RWPE1 (cell line): ENCODE measurements at places on chromosomes 2 and 18.

DNA sequence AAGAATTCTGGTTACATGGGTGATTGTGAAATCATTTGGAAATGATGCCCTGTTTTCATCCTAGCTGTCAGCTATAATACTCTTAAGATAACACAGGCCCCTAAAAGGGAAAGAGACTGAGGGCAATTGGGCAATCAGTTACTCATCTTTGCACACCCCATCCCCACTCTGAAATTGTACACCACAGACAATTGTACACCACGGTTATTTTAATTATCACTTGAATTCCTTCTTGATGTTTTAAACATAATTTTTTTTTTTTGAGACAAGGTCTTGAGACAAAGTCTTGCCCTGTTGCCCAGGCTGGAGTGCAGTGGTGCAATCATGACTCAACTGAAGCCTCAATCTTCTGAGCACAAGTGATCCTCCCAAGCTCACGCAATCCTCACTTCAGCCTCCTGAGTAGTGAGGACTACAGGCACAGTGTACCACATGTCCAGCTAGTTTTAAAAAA is 862.4 kb upstream of the ACVR2A start:
- DNase-seq = peak; percentile 67

DNA sequence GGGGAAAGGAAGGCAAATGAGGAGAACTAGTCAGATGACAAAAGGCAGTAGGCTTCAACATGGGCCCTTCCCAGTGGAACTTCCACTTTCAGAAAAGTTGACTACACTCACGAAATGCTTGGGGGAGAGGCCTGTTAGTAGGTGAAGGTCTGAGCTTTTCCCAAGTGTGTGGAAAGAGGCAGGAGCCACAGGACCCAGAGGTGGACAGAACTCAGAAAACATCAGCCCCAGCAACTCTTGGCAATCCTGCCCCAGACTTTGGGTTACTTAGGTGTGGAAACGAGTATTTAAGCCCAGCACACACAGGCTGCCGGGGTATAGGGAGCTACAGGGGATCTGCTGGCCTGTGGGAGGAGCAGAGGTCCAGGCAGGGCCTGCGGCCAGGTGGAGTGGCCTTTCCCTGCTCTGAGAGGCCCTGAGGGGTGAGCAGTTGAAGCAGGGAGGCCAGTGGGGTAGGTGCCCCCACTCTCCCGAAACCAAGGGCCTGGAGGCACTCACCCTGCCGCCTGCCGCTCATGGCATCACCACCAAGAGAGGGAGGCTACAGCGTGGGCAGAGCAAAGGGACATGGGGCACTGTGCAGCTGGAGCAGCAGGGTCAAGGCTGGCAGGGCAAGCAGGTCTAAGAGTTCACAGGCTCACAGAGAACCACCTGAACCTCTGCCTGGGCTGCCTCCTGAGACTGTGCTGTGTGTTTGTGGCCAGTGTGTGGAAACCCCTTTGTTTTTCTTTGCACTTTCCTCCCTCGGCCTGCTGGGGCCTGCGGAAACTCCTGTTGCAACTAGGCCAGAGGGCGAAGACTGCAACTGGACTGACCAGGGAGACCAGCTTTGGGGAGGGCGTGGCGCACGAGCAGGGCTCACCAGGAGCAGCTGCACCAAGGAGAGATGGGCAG is 130.7 kb upstream of the SERTAD2 start:
- DNase-seq = no peak

- DNase-seq = no peak
These were observed 351.7 kb upstream of the SPHKAP start for GRCh38 chr2:228533156-228533555.

DNA sequence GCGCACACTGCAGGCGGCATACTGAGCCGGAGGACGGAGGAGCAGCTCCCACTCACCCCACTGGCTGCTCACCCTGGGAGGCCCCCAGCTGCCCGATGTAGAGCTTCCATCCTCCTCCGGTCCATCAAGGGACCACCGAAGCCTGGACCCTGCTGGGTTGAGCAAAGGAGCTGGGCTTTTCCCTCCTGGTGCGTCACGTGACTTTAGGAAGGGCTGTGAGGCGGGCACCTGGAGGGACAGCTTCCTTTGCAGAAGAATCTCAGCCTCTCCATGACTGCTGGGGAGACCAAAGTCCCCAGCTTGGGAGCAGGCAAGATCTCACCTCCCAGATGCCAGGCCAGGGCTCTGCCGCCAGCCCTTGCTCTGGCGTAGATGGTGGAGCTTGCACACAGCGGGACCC is 102.7 kb downstream of the TWIST2 start:
- no peak for DNase-seq

DNA sequence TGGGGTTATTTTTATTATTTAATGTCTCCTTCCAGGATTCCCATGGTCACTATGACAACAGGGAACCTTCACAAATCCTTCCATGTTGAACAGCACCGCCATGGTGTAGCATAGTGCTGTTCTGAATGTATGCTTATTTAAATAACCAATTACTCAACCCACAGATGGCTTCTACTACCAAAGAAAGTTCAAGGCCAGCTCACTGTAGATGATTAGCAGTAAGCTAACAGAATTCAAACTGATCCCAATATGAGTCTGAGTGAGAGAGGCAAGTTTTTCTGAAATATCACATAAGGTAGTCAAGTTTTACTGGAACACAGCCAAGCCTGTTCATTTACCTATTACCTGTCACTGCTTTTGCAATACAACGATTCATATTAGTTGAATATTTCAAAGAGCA is 51.2 kb downstream of the CLASP1 start:
- DNase-seq = no peak

DNA sequence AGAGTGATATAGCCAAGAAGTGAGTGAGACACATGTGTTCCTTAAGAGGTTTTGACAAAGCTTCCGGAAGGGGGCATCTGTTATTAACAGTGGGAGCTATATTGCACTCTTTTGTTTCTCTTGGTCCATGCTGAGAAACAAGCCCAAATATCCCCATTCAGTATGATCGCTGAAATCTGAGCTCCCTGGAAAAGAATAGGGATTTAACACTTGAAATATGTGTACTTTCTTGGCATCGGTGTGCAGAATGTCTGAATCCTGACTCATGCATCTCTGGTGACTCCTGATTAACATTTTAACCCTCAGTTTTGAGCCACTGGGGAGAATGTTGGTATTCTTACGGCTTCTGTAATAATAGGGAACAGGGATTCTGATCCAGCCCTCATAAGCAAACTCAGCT is 448.1 kb downstream of the TSN start:
- DNase-seq = peak; percentile 78

GRCh38 chr2:108942231-108942825 is 46.7 kb downstream of the EDAR start:
- no peak for DNase-seq

DNA sequence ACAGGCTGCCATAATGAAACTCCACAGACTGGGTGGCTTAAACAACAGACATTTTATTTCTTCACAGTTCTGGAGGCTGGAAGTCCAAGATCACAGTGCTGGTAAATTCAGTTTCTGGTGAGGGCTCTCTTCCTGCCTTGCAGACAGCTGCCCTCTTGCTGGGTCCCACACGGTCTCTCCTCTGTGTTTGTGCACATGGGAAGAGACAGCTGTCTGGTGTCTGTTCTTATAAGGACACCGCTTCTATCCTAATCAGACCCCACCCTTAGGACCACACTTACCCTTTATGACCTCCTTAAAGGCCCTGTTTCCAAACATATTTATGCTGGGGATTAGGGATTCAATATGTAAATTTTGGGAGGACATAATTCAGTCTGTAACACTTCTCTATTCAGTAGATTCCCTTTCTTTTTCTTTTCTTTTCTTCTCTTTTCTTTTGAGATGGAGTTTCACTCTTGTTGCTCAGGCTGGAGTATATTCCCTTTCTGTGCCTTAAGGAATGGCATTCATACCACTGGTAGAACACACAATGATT is 18.9 kb downstream of the CTIF start:
- no peak for DNase-seq

- no peak for DNase-seq
These were observed 67.5 kb downstream of the ATP9B start for GRCh38 chr18:79136742-79137141.

DNA sequence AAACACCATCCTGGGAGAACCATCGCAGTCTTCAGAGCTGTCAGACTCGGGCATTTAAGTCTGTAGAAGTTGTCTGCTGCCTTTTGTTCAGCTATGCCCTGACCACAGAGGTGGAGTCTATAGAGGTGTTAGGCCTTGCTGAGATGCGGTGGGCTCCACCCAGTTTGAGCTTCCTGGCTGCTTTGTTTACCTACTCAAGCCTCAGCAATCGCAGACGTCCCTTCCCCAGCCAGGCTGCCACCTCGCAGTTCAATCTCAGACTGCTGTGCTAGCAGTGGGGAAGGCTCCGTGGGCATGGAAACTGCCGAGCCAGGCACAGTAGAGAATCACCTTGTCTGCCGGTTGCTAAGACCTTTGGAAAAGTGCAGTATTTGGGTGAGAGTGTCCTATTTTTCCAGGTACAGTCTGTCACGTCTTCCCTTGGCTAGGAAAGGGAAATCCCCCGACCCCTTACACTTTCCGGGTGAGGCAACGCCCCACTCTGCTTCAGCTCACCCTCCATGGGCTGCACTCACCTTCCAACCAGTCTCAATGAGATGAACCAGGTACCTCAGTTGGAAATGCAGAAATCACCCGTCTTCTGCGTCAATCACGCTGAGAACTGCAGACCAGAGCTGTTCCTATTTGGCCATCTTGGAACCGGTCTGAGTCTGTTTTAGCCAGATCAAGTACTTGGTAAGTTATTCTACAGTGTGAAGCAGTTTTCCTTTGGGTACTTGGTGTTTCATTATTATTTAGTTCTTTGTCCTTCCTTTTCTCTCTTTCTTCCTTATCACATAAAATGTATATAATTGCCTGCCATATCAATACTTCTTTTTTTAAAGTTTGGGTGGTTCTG is 71.5 kb downstream of the CDC42EP3 start:
- no peak for DNase-seq

GRCh38 chr2:134457765-134458472 is 204.0 kb downstream of the MGAT5 start:
- no peak for DNase-seq

- DNase-seq = no peak
These were observed 116.6 kb downstream of the LIPG start for GRCh38 chr18:49678440-49678839.

DNA sequence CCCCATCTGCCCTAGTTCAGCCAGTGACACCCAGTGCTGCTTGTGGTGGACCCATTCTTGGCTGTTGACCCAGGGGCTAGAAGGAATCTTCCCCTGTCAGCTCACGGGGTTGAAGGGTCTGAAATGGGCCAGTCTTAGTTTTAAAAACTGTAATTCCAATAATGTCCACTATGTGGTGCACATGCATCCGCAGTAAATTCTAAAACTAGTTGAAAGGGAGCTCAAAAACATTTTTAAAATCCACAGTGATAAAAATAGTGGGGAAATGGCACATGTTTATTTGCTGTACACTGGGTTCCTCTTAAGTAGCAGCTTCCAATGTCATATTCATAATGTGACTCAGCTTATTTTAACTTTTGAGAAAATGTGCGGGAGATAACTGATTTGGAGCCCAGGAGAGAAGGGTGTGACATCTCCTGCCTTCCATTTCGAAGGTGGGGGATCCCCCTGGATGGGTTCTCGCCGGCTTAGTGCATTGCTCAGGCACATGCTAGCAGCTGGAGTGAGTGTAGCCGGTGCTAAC is 32.8 kb downstream of the GRHL1 start:
- DNase-seq = peak; percentile 65

GRCh38 chr18:4808891-4809290 is 353.8 kb upstream of the DLGAP1 start:
- no peak for DNase-seq

DNA sequence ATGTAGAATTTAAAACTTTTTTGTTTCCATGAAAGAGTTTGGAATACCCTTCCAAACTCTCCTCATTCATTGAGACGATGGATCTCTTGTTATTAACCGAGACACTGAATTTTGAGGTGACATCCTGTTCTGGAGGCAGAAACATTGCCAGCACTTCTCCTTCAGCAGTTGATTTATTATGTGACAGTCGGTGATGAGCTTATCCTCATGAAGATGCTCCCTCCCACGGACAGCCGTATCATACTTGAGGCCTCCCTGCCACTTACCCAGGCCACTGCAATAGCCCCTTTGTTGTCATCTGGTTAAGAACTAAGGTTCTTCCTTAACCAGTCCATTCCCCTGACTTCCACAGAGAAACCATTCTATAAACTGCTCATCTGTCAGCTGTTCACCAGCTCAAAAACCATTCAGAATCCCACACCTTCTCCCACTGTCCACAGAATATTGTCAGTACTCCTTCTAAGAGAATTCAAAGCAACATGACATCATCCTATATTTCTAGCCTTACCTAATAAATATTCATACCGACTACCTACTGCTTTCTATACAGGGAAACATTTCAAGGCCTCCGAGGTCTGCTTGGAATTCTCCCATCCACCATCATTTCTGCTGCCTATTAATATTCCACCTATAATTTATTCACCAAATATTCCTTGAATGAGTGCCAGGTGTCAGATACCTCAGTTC is 139.0 kb upstream of the TRIB2 start:
- no peak for DNase-seq

- no peak for DNase-seq
These were observed 252.1 kb downstream of the SLC8A1 start for GRCh38 chr2:40199771-40200170.

DNA sequence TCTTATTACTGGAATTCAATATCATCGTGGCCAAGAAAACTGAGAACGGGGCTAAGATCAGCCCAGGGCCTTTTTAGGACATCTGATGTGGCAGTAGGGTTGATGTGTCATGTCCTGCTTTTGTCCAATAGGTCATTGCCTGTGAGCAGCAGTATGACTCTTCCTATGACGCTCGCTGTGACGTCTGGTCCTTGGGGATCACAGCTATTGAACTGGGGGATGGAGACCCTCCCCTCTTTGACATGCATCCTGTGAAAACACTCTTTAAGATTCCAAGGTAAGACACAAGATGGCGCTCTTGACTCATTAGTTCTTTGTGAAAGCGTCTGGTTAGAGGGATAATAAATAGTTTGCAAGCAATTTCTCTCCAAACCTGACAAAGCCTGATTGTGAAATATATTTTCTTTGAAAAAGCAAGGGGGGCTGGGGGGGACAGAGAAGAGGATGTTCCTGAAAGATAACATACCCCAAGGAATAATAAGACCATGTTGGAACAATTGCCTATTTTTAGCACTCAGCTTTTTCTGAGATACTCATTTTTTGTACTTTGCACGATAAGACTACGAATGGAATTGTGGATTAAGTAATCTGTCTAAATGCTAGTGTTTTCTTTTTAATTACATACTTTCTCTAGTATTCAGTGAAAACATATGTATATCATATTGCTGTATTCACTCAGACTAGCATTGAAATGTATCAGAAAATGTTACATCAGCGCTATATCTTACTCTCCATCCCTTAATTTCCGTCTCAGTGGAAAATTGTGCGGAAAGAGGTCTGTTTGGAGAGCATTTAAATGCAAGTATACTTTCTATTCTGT is 58.1 kb downstream of the MYO3B start:
- peak; percentile 26 for DNase-seq
